ENCODE measurements at places on chromosomes 4 and X.

DNA sequence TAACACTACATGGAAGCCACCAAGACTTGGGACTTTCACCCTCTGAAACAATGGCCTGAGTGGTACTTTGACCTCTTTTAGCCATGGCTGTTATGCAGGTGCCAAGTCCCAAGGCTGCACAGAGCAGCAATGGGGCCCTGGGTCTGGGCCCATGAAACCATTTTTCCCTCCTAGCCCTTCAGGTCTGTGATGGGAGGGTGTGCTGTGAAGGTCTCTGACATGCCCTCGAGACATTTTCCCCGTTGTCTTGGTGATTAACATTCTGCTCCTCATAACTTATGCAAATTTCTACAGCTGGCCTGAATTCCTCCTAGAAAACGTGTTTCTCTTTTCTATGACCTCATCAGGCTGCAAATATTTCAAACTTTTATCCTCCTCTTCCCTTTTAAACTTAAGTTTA lies 30.4 kb upstream of the ADGRA3 start:
- no peak for DNase-seq

DNA sequence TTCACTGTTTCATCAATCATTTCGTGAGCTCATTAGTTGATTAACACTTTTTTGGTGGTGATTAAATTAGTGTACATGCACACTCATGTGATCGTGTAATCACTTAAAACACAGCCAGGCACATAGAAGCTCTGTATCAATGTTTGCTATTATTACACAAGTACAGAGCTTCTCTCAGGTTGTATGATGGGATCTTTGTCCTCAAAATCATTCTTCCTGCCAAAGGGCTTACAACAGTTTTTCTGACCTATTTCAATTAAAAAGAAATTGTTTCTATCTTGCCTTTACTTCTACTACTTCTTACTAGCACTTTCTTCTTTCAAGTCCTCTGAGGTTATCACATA lies 145.1 kb downstream of the AMELX start:
- DNase-seq: no peak

DNA sequence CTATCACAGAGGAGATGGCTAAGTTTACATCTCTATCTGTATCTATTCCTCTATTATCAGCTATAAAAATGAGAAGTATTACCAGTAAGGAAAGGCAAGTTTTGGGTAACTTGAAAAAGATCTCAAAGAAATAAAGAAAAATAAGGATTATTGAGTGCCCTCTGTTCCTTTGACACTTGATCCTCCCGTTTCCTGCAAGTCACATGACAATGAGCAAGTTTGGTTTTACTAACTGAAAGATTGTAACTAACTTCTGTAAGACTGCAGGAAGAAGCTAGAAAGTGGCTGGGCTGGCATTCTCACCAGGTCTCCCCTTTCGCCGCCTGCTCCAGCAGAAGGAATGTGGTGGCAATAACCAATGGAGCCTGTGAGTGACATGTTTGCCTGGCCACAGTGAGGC lies 59.2 kb downstream of the ARHGAP24 start:
- no peak for DNase-seq

DNA sequence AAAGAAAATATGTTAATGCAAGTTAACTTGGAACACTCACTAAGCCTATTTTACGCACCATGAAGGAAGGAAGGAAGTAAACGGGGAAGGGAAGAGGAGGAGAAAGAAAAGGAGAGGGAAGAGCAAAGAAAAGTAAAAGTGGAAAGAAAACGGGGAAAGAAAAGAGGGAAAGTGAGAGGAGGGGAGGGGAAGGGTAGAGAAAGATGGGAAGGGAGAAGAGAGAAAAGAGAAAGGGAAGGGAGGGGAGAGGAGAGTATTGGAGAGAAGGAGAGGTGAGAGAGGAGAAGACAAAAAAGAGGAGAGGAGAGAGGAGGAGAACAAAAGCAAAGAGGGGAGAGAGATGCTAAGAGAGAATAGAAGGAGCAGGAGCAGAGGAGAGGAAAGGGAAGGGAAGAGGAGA lies 224.1 kb downstream of the SLITRK2 start:
- DNase-seq: no peak
